HepG2 (cell line): ENCODE measurements at places on chromosomes 2 and 18. TPM values are rescaled to one million over a fixed set of nuclear protein-coding genes. Genes with fewer than 3 reads are reported as not detected.
A peak's percentile ranks its signal among the peaks of the same experiment; 100 is the strongest.

GRCh38 chr18:54357082-54357659 is 487 bp downstream of the STARD6 start:
- DNase-seq = no peak

NPPC gene
- 0.11 TPM in 1 of 2 replicates, not detected in the other for total RNA-seq

GRCh38 chr2:188599140-188599539 is 307.5 kb downstream of the GULP1 start:
- DNase-seq = no peak

DNA sequence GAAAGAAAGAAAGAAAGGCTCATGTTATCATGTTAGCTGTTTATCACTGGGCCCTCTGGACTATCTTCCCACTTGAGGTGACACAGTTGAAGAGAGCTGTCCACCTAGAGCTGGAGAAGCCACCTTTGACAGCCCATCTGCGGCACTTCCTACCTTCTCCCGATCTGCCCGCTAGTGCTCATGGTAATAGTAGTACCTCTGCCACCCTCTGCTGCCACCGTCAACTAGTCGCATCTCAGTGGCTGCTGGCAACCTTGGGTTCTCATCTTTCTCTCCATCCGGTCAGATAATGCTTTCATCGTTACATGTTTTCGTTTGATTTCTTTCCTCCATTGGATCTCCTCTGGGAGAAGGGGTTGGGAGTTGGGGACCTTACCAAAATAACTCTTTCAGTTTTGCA is 63.2 kb upstream of the COPS8 start:
- DNase-seq = no peak

DNA sequence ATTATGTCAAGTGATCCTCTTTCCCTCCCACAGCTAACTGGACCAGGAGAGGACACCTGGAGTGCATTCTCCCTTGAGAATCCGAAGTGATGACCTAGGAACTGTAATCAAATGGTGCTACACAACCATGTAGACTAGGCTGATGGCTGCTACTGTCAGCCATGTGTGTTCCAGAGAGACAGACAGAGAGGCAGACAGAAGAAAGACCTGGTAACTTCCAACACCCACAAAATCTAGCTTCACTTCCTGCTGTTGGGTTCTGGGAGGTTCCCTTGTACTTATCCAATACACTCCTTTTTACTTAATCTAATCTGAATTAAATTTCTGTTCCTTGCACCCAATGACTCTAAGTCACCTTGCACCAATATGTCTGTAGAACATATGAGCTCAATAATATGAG is 72.3 kb downstream of the AAK1 start:
- no peak for DNase-seq

- no peak for DNase-seq
These were observed 294.2 kb downstream of the FIGN start for GRCh38 chr2:163441603-163442002.

DNA sequence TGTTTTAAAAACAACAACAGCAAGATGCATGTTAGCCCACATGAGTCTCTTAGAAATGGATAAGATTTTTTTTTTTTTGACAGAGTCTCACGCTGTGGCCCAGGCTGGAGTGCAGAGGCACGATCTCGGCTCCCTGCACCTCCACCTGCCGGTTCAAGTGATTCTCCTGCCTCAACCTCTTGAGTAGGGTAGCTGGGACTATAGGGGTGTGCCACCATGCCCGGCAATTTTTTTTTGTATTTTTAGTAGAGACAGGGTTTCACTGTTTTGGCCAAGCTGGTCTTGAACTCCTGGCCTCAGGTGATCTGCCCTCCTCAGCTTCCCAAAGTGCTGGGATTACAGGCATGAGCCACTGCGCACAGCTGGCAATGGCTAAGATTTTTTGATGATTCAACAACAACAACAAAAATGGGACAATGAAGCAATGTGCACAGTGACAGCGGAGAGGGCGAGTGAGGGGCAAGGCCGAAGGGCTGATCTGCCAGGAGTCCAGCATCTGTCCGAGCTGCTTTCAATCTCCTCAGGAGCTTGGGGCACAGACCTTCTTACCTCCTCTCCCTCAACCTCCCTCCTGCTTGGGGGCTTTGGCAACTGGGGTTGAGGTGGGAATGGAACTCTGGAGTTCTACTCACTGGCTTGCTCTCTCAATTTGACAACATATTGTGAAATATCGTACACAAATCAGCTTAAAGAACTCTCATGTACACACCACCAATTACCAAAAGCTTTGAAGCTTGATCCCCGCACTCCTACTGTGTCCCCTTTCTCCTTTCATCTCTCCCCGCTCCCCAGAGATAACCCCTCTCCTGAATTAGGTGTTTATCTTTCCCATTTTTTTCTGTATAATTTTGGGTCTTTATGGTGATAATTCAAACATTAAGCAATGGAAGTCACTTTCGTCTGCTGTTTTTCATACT is 3.4 kb downstream of the ABCG8 start:
- DNase-seq = peak; percentile 76

- no peak for DNase-seq
These were observed 360.0 kb upstream of the RAB6C start for GRCh38 chr2:129619471-129619870.

DNA sequence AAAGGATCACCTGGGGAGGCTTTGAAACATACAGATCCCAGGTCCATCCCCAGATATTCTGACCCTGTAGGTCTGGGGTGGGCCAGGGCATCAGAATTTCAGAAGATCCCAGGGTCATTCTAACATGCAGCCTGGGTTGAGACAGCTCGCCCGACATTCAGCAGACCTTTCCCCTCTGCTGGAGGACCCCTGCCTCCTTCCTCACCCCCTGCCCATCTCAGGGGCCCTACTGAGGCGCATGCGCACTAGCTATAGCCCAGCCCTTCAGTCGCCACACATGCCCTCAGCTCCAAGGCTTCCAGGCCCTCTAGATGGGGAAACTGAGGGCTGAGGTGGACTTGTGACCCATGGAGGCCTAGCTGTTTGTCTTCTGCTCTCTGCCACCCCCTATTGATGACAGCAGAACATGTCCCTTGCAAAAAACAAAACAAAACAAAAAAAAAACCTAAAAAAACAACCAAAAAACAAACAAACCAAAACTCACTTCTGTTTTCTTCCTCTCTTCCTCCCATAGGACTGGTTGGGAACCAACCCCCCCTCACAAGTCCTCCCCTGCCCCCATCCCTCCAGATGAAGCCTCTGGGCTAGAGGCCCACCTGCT is 91.3 kb downstream of the ZBTB7C start:
- DNase-seq = no peak

- no peak for DNase-seq
These were observed 60.0 kb upstream of the SPTBN1 start for GRCh38 chr2:54396107-54396506.

DNA sequence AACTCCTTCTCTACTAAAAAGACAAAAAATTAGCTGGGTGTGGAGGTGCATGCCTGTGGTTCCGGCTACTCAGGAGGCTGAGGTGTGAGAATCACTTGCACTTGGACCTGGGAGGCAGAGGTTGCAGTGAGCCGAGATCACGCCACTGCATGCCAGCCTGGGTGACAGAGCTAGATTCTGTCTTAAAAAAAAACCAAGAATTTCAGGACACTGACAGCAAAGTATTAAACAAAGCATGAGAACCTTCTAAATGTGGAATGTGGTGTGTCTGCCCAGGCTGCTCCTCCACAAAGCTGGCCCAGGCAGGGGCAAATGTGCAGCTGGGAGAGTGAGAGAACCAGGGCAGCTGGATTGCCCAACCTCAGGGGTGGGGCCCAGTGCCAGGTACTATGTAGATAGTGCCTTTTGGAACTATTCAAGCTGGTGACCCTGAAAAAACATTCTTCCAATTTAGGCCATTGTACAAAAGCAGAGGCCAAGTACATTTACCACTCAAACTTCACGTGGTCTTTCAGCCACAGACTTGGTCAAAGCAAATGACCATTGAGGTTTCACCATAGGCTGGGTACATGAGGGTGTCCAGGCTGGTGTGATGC is 6.7 kb upstream of the UGT1A5 start:
- no peak for DNase-seq

DNA sequence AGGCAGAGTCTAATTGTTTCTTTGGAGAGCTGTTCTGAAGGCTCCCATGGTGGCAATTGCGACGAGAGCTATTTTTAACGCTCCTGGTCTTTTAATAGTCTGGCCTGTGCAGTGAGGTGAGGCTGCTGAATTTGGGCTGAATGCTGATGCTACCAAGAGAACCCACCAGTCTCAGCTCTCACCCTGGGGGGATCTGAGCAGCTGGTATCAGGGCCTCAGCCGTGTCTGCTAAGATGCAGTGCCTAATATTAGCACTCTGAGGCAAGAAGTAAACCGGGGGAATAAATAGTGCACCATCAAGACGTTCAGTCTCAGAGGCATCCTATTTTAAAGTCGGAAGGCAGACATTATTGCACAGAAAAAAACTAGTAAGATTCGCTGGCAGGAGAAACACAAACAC is 214.8 kb upstream of the PID1 start:
- no peak for DNase-seq

- no peak for DNase-seq
These were observed 65.1 kb upstream of the CTLA4 start for GRCh38 chr2:203802342-203803052.

NTSR2 gene
- not detected in 2 replicates for total RNA-seq

SMIM21 gene
- total RNA-seq = not detected in 2 replicates

DNA sequence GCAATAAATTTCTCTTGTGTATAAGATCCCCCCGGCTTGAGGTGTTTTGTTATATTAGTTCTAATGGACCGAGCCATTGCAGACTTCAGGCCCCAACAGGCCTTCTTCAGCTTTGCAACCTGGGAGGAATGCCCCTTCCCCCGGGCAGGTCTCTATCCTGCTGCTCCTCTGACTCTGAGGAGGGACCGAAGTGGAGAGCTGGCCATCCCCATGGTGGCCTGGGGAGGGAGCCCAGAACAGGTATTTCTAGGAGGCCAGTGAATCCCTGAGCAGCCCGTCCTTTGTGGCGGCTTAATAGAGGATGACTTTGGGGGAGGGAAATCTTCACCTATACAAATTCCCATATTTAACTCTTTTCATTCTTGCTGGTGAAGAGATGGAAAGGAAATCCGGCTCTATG is 715.8 kb upstream of the SOX11 start:
- DNase-seq = no peak

GRCh38 chr2:38742797-38743559 is 8.2 kb downstream of the SRSF7 start:
- no peak for DNase-seq

DNA sequence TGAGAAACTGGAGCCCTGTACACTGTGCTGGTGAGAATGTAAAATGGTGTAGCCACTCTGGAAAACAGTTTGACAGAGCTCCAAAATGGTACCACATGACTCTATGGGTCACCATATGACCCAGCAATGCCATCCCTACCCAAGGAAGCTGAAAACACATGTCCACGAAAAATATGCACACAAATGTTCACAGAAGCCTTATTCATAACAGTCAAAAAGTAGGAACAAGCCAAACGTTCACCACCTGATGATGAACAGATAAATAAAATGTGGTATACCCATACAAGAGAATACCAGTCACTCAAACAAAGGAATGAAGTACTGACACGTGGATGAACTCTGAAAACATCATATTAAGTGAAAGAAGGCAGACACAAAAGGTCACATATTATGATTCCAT is 4.6 kb downstream of the AFG3L2 start:
- no peak for DNase-seq

DCDC2C gene
- total RNA-seq = not detected in 2 replicates

DNA sequence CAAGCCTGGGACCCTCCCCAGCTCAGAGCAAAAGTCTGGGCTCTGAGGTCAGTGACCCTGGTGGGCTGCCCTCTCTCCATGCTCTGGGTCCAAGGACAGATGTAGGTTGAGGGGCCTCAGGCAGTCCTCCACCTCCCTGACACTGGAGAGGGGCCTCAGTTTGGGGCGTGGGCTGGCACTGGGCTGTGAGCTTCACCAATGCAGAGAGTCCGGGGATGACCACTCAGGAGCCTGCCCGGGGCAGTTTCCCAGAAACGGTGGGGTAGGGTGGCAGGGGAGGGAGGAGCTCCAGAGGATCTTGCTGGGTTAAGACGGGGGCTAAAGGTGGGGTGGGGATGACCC is 40.5 kb upstream of the SMAD7 start:
- no peak for DNase-seq

POTEJ gene
- 0.04 TPM in 1 of 2 replicates, not detected in the other for total RNA-seq

DNA sequence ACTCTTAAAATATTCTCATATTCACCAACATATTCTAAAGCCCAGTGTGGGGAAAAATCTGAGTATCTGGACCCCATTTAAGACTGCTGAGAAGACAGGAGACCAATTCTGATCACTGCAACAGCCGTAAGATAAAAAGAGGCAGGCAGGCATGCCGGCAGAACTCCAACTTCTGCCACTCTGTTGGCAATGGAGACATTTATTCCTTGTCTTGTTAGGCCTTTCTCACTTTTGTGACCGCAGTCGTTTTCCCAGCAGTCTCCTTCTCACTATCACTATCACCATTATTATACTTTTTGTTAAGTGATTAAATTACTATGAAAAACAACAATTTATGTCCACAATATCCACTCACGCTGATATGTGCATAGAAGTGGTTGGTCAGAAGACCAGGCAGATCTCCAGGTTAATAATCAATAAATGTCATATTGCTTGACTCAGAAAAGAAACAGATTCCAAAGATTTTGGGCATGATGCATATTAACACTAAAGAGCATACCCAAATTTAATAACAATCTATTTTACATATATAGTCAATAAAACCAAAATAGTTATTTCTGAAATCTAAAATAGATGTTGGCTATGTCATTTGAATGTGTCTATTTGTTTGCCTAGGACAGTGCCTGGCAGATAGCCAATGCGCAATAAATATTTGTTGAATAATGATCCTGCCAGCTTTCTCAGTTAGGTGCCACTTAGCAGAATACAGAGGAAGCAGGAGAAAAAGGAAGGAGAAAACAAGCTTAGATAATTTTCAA is 38.2 kb downstream of the SESTD1 start:
- no peak for DNase-seq

ARHGAP25 gene
- not detected in 2 replicates for total RNA-seq

DNA sequence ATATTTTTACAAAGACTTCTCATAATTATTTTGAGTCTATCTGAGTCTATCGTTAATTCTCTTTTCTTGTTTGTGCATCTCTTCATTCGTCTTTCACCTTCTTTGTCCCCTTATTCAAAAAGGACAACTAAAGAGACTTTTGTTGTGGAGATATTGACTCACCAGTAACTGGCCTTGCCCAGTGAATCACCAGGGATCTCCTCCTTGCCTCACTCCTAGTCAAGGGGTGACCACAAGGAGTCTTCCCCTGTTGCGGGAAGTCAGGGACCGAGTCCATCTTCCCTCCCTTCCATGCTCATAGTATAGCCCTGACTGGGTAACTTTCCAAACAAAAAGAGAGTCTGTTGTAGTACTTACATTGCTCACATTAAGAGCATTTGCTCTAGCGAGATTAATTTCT is 158.9 kb downstream of the NEB start:
- DNase-seq = no peak

DNA sequence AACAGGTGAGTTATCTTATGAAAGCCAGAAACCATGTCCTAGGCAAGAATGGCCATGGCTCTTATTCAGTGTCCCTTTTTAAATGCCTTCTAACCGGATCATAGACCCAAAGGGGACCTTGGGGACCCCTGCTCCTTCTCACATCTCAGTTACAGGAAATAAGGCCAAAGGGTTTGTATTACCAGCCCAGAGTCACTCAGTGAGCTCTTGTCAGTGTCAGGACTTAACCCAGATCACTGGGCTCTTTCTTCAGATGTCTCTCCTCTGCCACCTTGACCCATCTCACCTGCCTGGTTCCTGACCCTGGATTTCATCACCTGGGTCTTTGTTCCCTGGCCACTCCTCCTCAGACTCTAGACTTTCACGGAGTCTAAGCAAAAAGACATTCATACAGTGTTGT is 556.7 kb downstream of the CMPK2 start:
- DNase-seq = no peak
